ENCODE measurements at places on chromosomes 11 and 22.
A peak's percentile ranks its signal among the peaks of the same experiment; 100 is the strongest.

- DNase-seq: peak; percentile 84
These were observed 262.7 kb downstream of the ETS1 start for GRCh38 chr11:128324531-128325141.

- DNase-seq: peak; percentile 53
These were observed 6.7 kb upstream of the AHNAK start for GRCh38 chr11:62553080-62553838.

DNA sequence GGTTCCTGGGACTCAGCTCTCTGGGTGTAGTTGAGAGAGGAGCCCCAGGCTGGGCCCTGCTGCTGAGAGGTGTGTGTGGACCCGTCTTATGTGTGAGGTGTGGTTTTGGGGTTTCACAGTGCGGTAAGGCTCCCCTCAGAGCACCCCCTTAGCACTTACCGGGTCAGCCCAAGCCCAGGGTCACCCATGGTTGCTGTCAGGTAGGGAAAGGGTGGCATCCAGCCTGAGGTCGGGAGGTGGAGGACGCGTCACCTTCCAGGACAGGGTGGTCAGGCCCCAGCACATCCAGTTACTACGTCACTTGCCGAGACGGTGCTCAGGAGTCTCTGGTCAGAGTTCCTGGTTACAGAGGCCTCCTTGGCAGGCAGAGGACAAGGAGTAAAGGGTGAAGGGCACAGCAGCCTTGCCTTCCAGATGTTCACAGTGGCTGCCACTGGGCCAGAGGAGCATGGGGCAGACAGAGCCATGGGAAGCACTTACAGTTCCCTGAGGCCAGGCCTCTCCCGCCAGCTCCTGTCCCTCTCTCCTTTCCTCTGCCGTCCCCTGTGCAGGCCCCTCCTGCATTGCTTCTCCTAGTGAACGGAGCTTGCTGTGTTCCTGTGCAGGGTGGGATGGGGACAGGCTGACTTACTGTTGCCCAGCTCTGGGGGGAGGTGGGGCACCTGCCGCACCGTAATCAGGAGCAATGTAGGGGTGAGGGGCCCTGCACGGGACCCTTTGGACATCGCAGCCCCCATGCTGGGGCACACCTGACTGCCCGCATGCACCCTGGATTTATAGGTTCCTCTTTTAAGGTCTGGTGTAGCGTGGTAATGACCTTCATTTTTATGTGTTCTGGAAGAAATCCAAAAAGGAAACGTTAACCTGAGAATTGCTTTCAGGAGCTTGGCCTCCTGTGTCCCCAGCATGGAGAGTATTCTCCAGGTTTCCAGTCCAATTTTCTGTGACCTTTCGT lies 285.9 kb downstream of the TBC1D22A start:
- DNase-seq: no peak

DNA sequence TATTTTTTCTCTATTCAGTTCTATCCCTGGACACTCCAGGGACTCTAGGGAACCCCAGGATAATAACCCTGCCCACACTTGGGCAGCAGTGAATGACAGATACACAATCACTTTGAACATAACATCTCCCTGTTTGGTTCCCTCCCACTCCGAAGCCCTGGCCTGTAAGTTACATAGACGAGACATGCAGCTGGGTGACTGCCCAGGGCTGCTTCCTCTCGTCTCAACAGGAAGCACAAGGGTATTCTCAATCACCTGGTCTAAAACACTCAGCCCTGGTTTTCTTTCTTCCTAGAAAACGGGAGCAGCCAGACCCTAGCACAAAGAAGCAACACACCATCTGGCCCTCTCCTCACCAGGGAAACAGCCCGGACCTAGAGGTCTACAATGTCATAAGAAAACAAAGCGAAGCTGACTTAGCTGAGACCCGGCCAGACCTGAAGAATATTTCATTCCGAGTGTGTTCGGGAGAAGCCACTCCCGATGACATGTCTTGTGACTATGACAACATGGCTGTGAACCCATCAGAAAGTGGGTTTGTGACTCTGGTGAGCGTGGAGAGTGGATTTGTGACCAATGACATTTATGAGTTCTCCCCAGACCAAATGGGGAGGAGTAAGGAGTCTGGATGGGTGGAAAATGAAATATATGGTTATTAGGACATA lies 19.4 kb downstream of the LAYN start:
- DNase-seq: no peak

GRCh38 chr11:65861165-65861505 lies 902 bp downstream of the MUS81 start:
- no peak for DNase-seq

Measured in activated T-cell treated with anti-CD3 and anti-CD28 coated beads, Interleukin-2, amount 50 U/mL, for 48 hours (primary cell).